ENCODE measurements at places on chromosomes 11 and 22. TPM values are rescaled to one million over a fixed set of nuclear protein-coding genes. Genes with fewer than 3 reads are reported as not detected.

- no peak for DNase-seq
Observed at GRCh38 chr11:3121416-3121815, 43.7 kb downstream of the OSBPL5 start.

- no peak for DNase-seq
Observed at GRCh38 chr22:20656902-20657836, 116.7 kb upstream of the SERPIND1 start.

The MPPED1 gene
- not detected for total RNA-seq

The MMP13 gene
- not detected for total RNA-seq

The SYT9 gene
- total RNA-seq = not detected

The FAM118A gene
- 30.7 TPM for total RNA-seq

The WT1 gene
- not detected for total RNA-seq

The TSSK2 gene
- not detected for total RNA-seq
